ENCODE measurements at places on chromosomes 4 and X.

DNA sequence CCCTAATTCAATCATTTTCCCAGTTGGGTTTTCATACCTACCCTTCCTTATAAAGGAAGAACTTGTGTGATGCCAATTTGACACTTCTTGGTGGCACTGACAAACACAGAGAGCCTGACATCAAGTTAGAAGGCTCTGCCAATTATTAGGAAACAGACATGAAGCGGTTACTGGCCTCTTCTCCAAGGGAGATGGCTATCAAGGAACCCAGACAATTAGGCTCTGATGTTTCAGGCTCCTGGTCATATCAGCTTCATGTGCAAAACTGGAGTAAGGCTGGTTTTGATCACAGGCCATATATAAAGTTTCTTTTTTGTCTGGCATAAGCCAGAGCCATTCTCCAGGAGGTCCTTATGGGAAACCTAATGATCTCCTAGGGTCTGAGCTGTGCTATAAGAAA lies 428 bp downstream of the ARL13A start:
- no peak for DNase-seq

- no peak for DNase-seq
Measured at GRCh38 chr4:7556558-7556957, 121.8 kb upstream of the PSAPL1 start.

- peak; percentile 76 for DNase-seq
Measured at GRCh38 chr4:89324671-89325070, 17.1 kb upstream of the GPRIN3 start.

GRCh38 chr4:89814362-89814761 lies 22.6 kb downstream of the SNCA start:
- DNase-seq = no peak

GRCh38 chr4:17169699-17170098 lies 271.3 kb upstream of the LDB2 start:
- DNase-seq = no peak

Data from GM23248 (cell line).